CD4-positive, alpha-beta T cell treated with Interleukin-17A for 1 hour (primary cell): ENCODE measurements at places on chromosomes 3 and 15.

- DNase-seq: no peak
Observed at GRCh38 chr3:65561617-65562016, 477.1 kb downstream of the MAGI1 start.

GRCh38 chr15:78148392-78149067 is 632 bp upstream of the IDH3A start:
- DNase-seq: peak; percentile 23

DNA sequence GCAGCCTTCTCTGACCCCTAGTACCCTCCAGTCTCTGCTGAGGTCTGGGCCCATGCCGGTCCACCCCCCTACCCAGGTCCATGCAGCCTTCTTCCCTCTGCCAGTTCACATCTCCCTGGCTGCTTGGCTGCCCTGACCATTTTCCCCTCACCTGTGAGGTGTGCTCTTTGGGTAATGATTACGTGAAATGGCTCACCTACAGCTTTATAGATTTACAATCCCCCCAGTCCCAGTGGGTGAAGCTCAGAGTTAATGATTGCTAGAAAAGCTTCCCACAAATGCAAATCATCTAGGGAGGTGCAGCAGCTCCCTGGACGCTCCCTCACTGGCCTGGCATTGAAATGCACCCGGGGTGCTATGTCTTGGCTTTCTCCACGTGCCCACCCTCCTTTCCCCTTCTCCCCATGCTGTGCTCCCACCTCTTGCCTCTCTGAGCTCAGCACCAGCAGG is 18.7 kb downstream of the PAQR5 start:
- DNase-seq: no peak

GRCh38 chr3:100096866-100097265 is 17.4 kb downstream of the FILIP1L start:
- no peak for DNase-seq

DNA sequence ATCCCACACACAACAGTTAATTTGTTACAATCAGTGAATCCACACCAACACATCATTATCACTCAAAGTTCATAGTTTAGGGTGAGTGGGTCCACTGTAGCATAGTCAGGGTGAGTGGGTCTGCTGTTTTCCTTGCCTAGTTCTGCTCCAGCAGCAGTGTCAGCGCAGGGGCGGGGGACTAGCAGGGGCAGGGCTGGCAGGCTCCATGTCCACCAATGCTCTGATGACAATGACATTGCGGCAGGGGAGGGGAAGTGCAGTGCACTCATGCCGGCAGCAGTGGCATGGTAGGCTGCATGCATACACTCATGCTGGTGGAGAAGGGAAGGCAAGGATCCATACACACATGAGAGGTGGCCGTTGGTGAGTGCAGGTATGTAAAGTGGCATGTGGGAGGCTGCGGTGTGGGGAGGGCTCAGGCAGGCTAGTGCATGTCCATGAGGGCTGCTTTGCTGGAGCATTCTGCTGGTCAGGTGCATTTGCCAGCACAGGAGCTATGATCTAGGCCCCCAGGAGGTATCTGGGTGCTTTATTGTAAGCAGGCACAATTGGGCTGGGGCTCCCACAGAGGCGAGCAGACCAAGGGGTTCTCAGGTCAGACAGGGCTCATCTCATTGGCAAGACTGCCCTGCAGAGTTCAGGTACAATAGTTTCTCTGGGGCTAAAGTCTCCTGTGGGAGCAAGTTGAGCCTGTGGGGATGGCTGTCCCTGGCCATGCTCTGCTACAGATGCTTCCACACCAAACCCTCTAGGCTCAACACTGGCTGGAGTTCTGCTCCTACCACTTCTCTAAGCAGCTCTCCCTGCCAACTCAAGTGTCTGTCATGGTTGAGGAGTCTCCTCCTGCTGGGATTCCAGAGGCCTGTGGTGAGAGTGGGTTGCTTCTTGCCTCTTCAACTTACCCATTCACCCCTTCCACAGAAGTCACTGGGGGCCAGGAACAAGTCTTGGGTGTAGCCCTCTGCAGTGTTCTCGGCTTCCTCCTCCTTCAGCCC is 81.3 kb downstream of the KCNAB1 start:
- no peak for DNase-seq

GRCh38 chr15:32715276-32715675 is 2.5 kb upstream of the GREM1 start:
- DNase-seq: no peak

- DNase-seq: no peak
Observed at GRCh38 chr3:72951259-72951722, 45.3 kb upstream of the PPP4R2 start.
